ENCODE measurements at places on chromosomes 1 and 21.

DNA sequence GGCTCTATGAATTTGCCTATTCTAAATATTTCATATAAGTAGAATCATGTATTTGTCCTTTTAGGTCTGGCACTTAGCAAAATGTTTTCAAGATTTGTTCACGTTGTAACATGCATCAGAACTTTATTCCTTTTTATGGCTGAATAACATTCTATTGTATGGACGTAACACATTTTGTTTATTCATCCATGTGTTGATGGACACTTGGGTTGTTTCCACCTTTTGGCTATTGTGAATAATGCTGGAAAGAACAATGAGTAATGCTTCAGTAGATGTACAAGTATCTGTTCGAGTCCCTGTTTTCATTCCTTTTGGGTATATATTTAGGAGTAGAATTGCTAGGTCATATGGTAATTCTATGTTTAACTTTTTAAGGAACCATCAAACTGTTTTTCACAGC is 24.7 kb downstream of the SLC35A3 start:
- no peak for DNase-seq

DNA sequence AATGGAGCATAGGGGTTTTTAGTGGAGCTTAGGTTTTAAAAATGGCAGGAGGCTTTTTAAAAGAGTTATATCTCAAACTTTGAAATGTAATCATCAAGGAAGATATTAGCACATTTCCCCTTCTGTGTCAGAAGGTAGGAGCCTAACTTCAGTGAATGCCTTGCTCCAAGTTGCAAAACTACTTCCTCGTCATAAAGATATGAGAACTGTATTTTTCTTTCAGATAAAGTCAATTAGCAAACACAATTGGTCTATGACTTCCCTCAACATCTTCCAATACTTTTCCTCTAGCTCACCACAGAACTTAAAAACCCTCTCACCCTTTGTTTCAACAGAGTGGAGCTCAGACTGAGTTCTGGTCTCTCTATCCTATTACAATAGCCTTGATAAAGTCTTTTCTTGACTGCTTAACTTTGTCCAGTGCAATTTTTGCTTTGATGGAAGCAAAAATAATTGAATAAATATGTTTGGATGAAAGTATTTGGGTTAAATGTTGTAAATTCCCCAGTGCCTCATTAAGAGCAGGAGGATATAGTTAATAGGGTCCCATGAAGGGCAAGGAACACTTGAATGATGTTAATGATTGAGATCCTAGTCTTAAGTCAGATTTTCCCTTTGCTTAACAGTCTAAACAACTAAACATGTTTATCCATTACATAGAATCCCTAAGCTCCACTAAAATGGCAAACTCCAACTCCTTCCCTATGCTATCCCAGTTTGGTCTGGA is 58.9 kb downstream of the TNFSF18 start:
- no peak for DNase-seq

DNA sequence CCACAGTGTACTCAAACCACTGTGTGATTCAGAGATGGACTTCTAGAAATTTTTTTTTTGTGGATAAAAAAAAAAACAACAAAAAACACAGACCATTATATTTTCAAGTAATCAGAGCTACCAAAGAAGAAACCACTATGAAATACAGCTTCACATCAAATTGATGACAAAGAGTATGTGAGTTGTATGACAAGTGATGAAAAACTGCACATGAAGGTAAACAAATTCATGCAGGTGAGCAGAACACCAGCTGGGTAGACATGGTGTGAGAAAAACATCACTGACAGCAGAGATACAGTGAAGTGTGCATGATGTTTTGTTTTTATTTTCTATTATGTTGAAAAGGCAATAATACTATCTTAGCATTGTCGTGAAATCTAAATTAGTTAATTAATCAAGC is 8.0 kb upstream of the PTPRC start:
- no peak for DNase-seq

GRCh38 chr1:53902235-53903138 is 8.5 kb downstream of the DIO1 start:
- no peak for DNase-seq

Measured in activated T-helper 1 cell treated with anti-CD3 and anti-CD28 coated beads, Interleukin-2, amount 50 U/mL, for 16 hours (primary cell).